IMR-90 (cell line): ENCODE measurements at places on chromosomes 2 and 18. TPM values are rescaled to one million over a fixed set of nuclear protein-coding genes. Genes with fewer than 3 reads are reported as not detected.

DNA sequence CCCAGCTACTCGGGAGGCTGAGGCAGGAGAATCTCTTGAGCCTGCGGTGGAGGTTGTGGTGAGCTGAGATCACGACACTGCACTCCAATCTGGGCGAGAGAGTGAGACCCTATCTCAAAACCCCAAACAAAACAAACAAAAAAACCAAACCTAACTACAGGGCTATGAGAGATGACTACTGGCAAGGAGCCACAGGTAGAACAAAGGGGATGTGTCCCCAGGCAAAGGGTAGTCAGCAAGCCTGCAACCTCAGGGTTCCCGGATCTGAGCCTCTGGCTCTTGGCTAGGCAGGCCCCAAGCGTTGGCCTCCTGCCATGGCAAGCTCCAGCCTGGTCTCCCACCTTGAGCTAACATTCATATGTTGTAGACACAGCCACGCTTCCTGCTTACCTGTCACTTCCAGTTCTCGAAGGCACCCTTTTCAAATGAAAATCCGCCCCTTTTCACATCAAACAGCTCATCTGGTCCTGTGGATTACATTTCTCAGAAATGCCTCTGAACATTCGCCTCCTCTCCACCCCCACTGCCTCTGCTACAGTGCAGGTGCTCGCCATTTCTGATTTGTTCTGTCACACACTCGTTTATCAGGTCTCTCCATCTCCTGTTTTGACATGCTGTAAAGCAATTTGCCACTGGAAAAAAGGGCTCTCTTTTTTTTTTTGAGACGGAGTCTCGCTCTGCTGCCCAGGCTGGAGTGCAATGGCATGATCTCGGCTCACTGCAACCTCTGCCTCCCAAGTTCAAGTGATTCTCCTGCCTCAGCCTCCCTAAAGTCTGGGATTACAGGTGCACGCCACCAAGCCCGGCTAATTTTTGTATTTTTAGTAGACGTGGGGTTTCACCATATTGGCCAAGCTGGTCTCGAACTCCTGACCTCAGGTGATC lies 13.1 kb upstream of the ACTR3 start:
- no peak for DNase-seq

GRCh38 chr18:43800584-43800983 lies 523.3 kb upstream of the SYT4 start:
- DNase-seq, result no peak

DNA sequence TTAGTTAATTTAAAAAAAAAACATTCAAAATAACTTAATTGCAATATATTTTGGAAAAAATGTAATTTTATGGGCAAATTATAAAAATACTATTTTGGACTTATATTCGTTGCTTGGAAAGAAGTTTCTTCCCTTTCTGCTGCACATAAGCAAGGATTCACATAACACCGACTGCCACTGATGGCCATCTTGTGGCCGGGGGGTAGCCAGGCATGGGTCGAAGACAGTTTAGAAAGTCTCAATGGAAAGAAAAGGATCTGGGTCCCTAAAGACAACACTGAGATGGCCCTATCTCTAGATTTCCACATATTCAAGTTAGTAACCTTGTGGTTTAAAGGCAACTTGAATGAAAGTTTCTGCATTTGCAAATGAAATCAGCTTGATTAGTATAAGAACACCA lies 318.6 kb downstream of the AKAIN1 start:
- DNase-seq, result no peak

Gene MATN3
- 0.90 and 1.1 TPM in 2 replicates for total RNA-seq
